ENCODE measurements at places on chromosomes 12 and 14. TPM values are rescaled to one million over a fixed set of nuclear protein-coding genes. Genes with fewer than 3 reads are reported as not detected.

DNA sequence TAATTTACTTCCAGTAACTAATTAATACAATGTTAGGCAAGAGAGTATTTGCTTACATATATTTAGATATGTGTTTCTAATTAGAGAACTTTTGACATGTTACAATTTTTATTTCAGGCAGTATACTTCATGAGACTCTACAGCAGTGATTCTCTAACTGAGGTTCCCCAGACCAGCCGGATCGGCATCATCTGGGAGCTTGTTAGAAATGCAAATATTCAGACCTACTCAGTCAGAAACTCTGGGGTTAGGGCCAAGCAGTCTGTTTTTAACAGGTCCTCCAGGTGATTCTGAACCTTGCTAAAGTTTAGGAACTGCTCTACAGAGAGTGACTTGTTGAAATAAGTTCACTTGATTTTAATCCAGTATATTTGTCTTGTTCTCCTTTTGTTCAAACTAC, 46.5 kb downstream of the ARID2 start:
- no peaks in the 10 kb centered on the region for H3K27me3 ChIP-seq
- no peak overlapping the region for H3K27ac ChIP-seq
- DNase-seq: no peak
- peaks cover 10% of the 10 kb centered on the region for H3K4me1 ChIP-seq
- H3K36me3 ChIP-seq: no peaks in the 10 kb centered on the region

The CEBPE gene
- not detected for total RNA-seq

DNA sequence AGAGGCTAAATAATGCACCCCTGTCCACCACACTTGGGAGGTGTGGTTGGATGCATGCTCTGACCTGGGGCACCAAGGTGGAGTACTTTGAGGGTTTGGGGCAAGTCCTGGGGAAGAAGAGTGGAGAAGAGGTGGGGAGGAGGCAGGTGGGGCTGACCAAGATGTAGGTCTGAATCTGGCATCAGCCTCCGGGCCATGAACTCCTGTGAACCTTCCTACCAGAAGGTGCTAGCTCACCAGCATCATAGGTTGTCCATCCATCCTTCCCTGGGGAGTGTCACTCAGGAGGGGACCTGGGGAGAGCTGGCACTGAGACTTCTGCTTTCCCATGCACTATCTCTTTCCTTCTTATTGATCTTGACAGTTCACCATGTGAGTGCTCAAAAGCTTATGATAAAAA, 13.6 kb upstream of the EMP1 start:
- H3K27ac ChIP-seq: no peak overlapping the region
- no peaks in the 10 kb centered on the region for H3K36me3 ChIP-seq
- H3K27me3 ChIP-seq: no peaks in the 10 kb centered on the region
- peaks cover 18% of the 10 kb centered on the region for H3K4me1 ChIP-seq
- no peak overlapping the region for H3K4me3 ChIP-seq

The TAS2R8 gene
- total RNA-seq: 0.98 TPM

DNA sequence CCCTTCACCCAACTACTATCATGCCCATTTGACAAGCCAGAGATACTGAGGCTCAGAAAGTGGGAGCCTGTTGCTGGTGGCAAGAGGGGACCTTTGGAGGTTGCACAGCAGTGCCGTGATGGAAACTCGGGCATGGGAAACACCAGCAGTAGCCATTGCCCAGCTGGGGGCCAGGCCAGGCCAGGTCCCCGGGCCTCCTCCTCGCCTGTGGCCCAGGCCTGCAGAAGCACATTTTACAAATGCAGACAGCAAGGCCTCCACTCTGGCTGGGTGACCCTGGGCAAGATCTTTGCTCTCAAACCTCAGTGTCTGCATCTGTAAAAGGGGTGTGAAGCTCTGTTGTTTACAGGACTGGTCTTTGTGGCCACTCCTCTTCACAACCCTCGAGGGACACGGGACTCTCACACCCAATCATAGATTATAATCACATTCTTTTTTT, 4.5 kb upstream of the SH2B3 start:
- peaks cover 44% of the 10 kb centered on the region for H3K4me1 ChIP-seq
- H3K27me3 ChIP-seq: no peaks in the 10 kb centered on the region
- H3K27ac ChIP-seq: no peak overlapping the region
- H3K4me3 ChIP-seq: no peak overlapping the region

DNA sequence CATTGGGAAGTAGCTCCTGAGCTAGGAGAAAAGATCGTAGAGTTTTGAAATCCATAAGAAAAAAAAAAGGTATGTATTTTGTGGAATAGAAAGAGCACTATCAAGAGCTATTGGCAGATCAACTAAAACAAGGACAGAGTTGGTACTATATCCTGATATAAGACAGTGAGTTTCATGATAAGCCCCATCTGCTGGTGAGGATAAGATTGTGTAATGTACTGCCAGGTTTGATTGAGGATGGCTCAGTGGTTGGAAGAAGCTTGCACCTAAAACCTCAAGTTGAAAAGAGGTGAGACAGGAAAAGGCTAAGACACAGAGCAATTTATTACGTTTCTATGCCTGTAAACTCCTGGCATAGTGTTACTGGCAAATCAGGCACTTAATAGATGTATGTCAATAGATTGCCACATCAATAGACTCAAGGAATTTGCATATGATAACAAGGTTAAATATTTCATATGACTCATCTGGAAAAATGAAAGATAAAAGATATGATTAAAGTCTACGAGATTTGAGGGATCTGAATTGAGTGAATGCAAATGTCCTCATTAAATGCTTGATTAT, 525.6 kb downstream of the FLRT2 start:
- no peak overlapping the region for H3K4me3 ChIP-seq
- H3K36me3 ChIP-seq: no peaks in the 10 kb centered on the region
- no peaks in the 10 kb centered on the region for H3K27me3 ChIP-seq
- DNase-seq: no peak
- H3K4me1 ChIP-seq: no peaks in the 10 kb centered on the region
- H3K27ac ChIP-seq: no peak overlapping the region

GRCh38 chr12:76024942-76025600, 6.5 kb downstream of the PHLDA1 start:
- DNase-seq: no peak
- no peak overlapping the region for H3K4me3 ChIP-seq
- H3K27me3 ChIP-seq: no peaks in the 10 kb centered on the region
- H3K4me1 ChIP-seq: peaks cover 48% of the 10 kb centered on the region
- H3K27ac ChIP-seq: no peak overlapping the region

- no peak overlapping the region for H3K27ac ChIP-seq
- H3K4me3 ChIP-seq: no peak overlapping the region
- no peak for DNase-seq
- no peaks in the 10 kb centered on the region for H3K36me3 ChIP-seq
- no peaks in the 10 kb centered on the region for H3K4me1 ChIP-seq
- H3K27me3 ChIP-seq: no peaks in the 10 kb centered on the region
Measured at GRCh38 chr12:65681226-65681625, 143.1 kb upstream of the HMGA2 start.
